Activated T-cell treated with anti-CD3 and anti-CD28 coated beads, Interleukin-2, amount 50 U/mL, for 4 hours (primary cell): ENCODE measurements at places on chromosomes 7 and 10. TPM values are rescaled to one million over a fixed set of nuclear protein-coding genes. Genes with fewer than 3 reads are reported as not detected.

DNA sequence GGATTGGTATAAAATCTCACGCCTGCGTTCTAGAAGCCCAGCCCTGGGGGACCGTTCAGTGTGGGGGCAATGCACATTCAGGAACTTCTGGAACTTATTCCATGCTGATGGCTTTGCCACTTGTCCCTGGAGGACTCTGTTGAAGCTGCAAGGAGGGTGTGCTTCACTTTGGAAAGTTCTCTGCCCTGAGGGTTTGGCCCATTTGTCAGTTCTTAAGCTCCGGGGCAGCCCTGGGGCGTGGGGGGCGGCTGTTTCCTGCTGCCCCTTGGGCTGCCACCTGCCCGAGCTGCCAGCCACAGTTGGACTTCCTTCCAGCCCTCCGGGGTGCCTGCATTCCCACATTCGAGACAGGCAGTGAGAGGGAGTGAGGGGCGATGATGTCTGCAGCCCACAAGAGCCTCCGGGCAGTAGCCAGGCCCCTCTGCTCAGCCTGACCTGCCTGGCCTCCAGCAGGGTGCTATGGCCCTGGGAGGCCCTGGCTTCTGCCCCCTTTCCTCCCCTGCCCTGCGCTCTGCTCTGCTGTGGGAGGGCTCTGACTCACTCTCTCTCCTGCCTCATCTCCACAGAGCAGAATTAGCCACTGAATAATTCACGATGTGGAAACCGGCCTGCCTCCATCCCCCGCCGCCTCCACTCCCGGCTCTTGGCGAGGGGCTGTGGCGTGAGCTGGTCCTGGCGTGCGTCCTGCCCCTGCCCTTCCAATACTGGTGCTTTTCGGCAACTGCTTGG lies 1.9 kb downstream of the TTYH3 start:
- peak; percentile 35 for DNase-seq

GRCh38 chr10:1858547-1858946 lies 121.2 kb upstream of the ADARB2 start:
- DNase-seq: no peak

Gene PITX3
- total RNA-seq: not detected

GRCh38 chr7:780081-780480 lies 52.2 kb upstream of the SUN1 start:
- DNase-seq: no peak

DNA sequence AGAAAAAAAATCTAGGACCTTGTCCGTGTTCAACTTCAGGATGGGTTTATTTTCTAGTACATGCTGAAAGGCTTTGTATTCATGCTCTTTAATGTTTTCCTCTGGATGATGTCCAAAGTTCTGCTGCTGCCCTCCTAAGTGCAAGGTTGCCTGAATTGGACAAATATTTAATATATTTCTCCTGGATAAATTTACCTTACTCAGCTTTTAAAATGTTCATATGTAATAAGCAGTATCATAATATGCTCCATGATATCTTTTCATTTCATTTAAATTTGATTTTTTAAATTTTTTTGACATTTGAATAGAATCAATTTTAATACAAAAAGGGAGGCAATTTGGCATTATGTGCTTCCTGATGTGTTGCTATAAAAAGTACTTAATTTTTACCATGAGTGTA lies 95.9 kb upstream of the SLC25A13 start:
- no peak for DNase-seq

Gene CYP3A5
- 0.20 TPM for total RNA-seq

DNA sequence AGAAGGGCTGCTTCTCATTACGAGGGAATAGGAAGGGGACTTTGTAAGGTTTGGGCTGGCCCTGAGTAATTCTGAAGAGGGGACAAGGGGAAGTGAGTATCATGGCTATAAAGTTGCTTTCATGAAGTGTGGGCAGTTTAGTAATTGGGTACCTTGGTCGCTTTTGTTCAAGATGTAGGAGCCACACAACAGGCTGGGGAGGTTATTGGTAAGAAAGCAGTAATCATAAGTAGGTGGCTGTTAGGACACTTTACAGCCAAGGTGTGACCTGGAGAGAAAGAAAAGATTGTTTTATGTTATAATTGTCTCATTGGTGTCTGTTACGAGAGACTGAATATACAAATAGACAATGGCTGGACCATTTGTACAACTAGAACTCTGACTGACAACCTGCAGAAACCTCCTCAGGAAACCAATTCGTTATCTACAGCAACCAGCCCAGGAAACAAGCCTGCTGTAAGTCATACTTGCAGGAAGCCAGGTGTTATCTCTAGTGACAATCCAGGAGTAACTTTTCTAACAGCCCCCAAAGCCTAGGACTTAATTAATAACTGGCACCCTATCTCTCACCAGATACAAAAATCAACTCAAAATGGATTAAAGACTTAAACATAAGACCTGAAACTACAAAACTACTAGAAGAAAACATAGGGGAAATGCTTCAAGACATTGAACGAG lies 5.0 kb upstream of the CCM2 start:
- DNase-seq: no peak

GRCh38 chr10:7267142-7267541 lies 143.7 kb downstream of the SFMBT2 start:
- DNase-seq: no peak

Gene CLRN3
- total RNA-seq: not detected

DNA sequence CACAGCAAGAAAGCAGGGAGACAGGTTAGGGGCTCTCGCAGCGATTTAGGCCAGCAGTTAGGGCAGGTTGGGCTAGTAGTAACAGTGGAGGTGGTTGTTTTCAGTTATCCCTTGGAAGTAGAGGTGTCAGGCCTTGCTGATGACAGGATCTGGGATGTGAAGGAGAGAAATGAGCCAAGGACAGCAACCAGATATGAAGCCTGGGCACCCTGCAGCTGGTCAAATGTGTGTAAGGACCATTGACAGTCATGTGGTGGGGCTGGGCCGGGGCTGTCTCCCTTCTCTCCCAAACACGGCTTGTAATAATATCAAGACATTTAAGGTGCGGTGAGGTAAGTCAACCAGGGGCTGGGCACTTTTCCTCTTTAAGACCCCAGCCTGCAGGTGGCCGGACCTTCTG lies 112.5 kb upstream of the IGFBP3 start:
- no peak for DNase-seq

- DNase-seq: no peak
Measured at GRCh38 chr7:116588641-116589594, 64.1 kb downstream of the CAV1 start.

- no peak for DNase-seq
Measured at GRCh38 chr7:2525658-2526630, 6.4 kb downstream of the LFNG start.

- DNase-seq: no peak
Measured at GRCh38 chr10:86644794-86645445, 9.4 kb upstream of the OPN4 start.
